Naive thymus-derived CD4-positive, alpha-beta T cell (primary cell): ENCODE measurements at places on chromosomes 16 and 17.

- no peak for DNase-seq
Observed at GRCh38 chr16:24538756-24539294, 541 bp upstream of the RBBP6 start.

DNA sequence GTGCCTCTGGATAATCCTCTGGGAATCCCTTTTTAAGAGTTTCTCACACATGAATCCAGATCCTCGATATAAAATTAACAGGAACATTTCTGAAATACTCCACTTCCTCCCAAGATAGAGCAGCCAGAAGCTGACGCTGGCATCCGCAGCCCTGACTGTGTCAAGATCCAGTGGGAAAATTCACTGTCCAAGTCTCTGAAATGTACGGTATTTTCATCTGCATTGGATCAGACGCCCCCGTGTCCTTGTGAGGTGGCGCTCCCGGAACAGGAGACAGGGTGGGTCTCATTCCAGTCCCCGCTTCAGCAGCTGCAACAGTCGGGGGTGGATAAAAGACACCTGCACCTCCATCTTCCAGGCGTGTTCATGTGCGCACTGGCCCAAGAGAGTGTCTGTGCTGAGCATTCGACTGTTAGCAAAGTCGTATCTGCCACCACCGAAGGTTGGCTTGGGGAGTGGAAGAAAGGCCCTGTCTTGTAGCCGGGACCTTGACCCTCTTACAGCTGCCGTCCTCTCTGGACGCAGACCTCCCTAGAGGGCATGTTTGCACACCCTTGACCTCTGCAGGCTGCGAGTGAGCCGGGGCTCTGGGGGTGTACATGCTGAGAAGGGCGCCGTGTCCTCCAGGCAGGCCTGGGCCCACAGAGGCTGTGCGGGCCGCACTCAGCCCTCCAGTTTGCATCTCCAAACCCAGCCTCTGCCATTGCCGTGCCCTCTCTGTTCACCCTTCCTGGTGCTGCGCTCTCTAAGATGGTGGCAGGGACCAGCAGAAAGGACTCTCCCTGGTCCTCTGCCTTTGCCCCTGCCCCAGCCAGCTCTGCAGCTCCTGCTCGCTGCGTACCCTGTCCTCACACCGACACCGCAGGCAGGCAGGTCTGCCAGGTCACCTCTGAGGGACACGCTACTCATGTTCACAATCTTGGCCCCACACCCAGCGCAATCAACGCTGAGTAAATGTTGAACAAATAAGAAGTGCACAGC is 72.0 kb upstream of the CHMP6 start:
- no peak for DNase-seq

DNA sequence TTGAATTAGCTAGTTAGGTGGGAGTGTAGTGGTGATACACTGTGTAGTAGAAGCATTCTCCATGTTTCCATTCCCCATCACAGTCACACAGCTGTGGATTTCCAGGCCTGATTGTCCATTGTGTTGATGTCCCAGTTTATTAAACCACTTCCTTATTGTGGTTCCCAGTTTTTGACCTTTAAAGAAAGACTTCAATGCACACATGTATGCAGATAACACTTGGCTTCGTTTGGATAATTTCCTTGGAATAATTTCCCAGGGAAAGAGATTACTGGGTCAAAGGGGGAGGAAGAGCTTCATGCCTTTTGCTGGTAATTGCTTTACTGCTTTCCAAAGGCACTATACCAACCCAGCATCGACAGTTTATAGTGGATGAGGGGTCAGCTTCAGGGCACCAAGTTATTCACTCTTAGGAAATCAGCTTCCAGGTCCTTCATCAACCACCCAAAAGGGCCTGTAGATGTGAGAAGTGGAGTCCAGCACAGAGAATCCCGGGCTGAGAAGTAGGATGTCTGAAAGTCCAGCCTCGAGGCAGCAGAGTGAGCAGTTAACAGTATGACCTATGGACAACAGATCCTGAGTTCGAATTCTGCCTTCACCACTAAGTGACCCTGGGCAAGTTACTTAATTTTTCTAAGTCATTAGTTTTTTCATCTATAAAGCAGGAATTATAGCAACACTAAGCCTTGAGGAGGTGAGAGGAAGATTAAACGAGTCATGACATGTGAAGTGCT is 31.3 kb upstream of the TNS4 start:
- no peak for DNase-seq

DNA sequence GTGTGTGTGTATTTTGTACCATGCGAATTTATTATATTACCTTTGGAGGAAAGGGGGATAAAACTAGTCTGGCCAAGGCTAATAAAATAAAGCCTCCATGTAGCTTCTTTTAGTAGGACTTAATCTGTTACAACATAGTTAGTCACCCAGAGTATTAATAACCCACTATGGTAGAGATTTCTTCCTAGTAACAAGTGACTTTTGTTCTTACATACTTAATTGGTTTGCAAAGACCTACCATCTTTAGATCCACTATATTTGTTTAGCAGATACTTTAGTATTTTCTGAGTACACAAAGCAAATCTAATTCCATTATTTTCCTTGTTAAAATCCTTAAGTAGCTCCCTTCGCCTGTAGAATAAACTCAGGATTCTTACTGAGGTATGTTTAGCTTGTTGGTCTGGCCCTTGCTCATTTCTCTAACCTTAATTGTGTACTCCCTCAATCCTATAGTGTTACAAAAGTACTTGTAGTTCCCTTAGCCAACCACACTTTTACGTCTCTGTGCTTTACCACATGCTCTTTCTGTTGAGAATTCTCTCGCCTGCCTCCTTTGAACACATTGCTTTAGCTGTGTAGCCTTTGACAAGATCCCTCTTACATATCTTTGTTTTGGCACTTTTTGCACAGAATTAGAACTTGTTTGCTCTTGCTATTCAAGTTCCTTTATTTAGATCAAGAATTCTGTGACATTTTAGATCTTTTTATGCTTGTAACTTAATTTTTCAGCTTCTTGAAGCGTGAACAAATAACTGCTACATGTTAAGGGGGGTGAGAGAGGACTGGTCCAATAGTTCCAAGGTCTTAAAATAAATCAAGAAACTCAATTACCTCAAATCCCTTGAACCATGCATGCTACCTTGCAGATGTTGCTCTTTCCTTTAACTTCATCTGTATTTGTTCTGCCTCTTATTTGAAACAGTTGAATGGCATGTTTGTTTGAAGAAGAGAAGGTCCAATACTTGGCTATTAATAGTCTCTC is 23.8 kb downstream of the CLTC start:
- DNase-seq: no peak

DNA sequence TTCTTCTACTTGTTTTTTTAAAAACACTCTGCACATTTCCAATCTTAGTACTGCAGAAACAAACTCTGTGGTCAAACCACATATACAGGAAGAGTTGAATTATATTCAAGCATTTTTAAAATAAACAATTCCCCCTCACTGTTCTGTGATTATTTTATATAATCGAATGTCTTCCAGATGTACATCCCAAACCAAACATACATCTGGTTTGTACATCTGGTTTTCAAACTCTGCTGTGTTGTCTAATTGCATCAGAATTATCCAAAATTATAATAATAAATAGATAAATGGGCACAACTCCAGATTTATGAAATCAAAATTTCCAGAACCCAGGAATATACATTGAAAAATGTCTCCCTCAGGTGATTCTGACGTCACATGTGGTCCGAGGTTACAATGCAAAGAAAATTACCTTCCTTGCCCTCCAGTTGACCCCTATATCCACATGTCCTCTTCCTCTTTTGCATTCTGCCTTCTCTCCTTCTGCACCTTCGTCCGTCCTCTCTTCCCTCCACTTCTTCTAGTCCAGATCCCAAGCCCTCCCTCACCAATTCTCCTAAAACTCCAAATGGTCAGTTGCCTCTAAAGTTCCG is 13.3 kb upstream of the CCDC144A start:
- no peak for DNase-seq

DNA sequence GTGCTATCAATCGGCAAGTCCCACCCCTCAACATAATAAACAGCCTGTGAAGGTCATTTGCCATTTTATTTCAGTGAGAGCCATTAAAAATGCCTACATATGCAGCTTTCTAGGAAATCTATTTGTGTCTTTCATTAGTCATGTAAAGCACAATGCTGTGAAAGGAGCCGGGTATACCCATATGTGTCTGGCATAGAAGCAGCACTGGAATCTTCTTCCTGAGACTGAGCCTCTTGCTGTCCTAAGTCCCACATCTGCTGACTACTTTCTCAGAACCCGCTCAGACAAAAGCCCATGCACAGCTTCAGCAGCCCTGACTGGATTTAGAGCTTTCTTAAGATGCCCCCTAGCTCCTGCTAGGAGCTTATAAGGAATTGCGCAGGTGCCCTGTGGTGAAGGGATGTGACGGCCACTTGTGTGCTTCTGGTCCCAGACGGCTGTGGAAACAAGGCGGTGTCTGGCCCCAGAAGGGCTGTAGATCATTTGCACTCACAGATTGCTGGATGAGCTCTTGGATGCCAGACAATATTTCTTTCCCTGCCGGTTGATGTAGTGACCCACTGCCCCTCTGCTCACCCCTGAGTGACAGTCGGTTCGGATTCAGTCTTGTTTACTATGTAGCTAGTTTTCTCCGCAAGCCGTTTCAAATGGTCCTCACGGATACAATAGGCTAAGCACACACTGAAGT is 172.2 kb downstream of the ANKFN1 start:
- DNase-seq: no peak

DNA sequence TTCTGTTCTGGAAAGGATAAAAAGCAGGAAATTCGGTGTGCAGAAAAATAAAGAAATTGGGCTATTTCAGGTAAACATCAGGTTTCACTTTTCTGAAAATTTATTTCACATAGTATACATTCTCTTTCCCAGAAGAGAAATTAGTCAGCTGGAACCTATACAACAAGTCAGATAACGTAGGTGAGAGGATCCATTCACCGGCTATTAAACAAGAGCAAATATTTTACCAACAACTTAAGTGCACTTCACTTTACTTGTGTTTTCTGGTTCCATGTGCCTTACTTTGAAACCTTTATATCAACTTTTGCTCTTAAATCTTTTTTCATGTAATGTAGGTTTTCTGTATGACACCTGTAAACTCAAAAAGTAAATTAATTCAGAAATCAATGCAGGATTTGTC is 839.7 kb downstream of the CDH11 start:
- DNase-seq: no peak

DNA sequence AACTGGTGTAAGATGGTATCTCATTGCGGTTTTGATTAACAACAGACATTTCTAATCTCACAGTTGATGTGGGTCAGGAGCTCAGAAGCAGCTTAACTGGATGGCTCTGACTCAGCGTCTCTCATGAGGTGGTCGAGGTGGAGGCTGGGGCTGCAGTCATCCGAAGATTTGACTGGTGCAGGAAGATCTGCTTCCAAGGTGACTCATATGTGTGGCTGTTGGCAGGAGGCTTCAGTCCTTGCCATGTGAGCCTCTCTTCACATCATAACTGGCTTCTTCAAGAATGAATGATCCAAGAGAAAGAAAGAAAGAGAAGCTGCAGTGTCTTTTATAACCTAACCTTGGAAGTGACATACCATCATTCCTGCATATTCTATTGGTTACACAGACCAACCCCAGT is 376.1 kb downstream of the SEC14L1 start:
- DNase-seq: no peak

- DNase-seq: no peak
Observed at GRCh38 chr17:48553826-48554225, 8.9 kb upstream of the HOXB2 start.

GRCh38 chr16:53068423-53068833 is 13.6 kb downstream of the CHD9 start:
- no peak for DNase-seq

DNA sequence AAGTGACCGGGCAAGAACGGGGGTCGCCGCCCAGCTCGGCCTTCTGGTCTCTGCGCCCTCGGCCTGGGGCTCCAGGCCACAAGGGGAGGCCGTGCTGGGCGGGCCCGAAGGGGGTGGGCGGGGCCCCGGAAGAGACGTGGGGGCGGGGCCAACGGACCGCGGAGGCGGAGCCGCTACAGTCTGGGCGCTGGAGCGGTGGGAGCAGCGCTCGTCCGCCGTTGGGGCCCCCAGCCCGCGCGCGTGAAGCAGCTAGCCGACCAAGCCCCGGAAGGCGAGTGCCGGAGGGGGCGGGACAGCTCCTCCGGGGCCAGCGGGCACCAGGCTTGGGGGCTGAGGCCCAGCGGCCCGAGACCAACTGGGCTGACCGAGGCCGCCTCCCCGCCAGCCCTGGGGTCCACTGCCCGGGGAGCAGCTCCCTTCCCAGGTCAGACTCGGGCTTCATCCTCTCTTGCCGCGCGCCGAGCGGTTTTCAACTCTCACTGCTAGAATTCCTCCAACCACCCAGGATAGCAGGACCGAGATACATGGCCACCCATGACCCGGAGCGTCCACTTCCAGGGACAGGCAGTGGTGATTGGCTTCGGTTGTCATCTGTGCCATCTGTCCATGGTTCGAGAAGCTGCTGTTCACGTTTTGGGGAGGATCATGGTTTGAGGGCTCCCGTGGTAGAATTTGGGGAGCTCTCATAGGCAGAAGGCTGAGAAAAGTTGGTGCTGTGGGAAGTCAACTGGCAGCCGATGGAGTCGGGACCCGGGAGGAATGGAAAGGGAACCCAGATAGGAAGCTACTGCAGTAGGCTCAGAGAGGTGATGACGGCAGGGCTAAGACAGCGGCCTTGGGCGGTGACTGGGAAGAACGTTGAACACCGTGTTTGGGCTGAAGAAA is 44.6 kb upstream of the LCMT1 start:
- peak; percentile 81 for DNase-seq

- no peak for DNase-seq
Observed at GRCh38 chr17:21239680-21240368, 13.4 kb downstream of the NATD1 start.

DNA sequence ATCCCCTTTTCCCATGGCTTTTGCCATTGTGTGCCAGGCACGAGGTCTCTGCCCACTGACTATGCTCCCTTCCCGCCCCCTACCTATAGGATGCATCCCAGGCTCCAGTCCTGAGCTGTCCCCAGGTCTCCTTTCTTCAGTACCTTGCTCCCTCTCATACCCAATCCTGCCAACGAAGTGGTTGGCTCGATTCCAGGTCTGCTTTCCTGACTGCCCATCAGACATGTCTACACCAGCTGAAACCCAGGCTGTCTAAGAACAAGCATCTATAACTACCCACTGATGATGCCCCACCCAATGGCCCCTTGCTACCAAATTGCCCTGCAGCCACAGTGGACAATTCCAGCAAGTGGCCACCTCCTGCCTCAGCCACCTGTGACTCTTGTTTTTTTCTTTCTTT is 479.1 kb downstream of the SOX9 start:
- no peak for DNase-seq

GRCh38 chr16:50821586-50821985 is 79.7 kb downstream of the CYLD start:
- no peak for DNase-seq

- no peak for DNase-seq
Observed at GRCh38 chr16:56732832-56733231, 2.9 kb downstream of the NUP93 start.

DNA sequence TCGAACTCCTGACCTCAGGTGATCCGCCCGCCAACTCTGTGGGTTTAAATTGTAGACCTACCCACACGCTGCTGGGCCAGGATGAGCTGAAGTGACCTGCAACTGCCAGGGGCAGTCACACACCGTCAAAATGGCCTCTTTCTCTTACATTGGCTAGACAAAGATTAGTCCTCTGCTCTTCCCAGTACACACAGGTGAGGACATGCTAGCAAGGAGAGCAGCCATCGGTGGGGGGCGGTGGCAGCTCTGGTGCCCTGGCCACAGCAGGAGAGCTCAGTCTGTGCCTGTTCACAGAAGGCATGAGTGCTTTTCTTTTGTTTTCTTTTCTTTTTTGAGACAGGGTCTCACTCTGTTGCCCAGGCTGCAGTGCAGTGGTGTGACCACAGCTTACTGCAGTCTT is 29.7 kb downstream of the WIPI1 start:
- DNase-seq: no peak
